GM23248 (cell line): ENCODE measurements at places on chromosomes 1 and 21.

DNA sequence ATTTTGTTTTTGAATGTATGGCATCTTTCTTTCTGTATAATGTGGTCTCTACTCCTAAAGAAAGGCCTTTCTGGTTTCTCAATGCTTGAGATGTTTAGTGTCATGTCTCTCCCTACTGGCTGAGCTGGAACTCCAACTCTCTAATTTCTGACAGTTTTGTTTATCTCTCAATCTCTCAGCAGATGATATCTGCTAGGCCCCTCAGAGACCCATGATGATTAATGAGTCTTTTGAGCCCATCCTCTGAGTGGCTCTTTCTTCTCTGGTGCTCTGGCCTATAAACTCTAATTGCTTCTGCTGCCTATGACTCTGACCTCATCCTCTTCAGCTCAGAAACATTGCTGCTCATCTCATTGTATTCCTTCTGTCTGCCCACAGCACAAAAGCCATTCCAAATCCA is 46.6 kb downstream of the CRB1 start:
- no peak for DNase-seq

- DNase-seq = peak; percentile 87
Measured at GRCh38 chr1:162772571-162773154, 17.8 kb upstream of the HSD17B7 start.

DNA sequence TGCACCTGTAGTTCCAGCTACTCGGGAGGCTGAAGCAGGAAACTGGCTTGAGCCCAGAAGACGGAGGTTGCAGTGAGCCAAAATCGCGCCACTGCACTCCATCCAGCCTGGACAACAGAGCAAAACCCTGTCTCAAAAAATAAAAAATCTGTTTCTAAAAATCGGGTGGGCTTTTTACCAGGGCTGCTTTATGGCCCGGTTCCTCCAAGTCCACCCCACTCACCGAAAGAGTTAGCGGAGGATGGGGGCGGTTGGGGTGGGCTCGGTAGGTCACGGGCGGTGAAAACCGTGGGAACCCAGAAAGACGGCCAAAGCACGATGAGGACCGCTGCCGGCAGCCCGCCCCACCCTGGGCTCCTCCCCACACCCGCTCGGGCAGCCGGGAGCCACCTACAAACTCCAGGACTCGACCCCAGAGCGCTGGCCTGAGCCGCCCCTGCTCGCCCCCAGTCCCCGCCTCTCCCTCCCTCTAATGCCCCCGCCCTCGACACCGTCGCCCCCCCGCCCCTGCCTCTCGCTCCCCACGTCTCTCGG is 846 bp upstream of the PER3 start:
- DNase-seq = peak; percentile 74

GRCh38 chr1:14604414-14604813 is 5.9 kb downstream of the KAZN start:
- no peak for DNase-seq

- DNase-seq = no peak
Measured at GRCh38 chr1:162011337-162012012, 12.2 kb downstream of the OLFML2B start.

DNA sequence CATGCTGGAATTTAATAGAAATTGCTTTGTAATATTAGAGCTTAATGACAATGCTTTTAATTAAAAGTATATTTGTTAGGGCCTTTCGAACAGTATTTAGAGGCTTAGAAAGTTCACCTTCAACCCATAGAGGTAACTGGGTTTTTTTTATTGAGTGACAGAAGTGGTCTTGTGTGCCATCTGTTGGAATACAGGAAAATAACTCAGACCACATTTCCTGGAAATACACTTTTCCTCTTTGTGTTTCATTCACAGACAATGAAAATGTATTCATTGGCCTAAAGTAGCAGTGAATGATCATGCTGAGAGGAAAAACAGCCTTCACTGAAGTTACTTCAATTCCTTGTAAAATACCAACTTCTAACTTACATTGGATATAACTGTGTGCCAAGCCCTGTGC is 83.6 kb upstream of the L1TD1 start:
- DNase-seq = no peak

DNA sequence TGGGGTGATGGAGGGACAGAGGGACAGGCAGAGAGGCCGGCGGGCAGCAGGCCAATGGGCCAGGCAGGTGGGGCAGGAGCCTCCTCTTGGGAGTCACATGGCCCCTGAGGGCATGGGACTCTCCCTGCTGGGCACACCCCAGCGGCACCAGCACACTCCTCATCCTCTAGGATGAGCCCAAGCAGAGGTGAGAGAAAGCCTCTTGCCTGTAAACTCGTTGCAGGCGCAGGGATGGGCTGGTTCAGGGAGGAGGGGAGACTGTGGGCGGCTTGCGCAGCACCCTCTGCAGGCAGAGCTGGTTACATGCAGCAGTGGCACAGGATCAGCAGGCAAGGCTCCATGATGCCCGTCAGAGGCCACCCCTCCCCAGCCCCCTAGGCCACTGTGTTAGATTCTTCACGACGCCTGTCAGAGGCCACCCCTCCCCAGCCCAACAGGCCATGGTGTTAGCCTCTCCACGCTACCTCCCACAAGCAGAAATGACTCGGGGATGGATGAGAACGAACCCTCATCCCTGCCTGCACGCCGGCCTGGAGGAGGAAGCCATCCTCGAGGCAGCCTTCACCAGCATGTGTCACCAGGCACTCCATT is 209.7 kb upstream of the VAMP3 start:
- DNase-seq = peak; percentile 21

DNA sequence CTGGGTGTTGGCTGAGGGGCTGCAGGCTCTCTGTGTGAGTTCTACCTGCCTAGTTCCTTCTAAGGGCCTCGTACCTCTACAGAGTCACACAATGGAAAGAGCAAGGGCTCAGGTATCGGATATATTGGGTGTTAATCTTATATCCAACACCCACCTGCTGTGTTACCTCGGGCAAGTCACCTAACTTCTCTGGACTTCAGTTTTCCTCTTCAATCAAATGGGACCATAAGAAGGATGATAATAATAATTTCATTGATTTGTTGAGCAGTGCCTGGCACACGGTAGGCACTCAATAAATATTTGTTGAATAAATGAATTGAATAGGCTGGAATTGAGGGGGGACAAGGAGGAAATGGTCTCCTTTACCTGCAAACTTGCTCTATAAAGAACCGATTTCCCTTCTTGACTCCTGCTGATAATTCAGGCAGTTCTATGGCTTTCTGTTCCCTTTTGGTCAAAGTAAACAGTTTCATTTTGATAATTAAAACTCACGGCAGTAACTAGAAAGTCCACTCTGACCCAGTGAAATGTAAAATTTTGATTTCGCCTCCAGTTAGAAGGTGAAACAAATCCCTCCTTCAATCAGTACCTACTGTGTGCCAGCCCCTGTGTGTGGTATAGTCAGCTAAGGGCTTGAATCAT is 16.5 kb upstream of the MAN1C1 start:
- DNase-seq = no peak

- peak; percentile 33 for DNase-seq
Measured at GRCh38 chr1:20742671-20743070, 10.2 kb upstream of the SH2D5 start.

DNA sequence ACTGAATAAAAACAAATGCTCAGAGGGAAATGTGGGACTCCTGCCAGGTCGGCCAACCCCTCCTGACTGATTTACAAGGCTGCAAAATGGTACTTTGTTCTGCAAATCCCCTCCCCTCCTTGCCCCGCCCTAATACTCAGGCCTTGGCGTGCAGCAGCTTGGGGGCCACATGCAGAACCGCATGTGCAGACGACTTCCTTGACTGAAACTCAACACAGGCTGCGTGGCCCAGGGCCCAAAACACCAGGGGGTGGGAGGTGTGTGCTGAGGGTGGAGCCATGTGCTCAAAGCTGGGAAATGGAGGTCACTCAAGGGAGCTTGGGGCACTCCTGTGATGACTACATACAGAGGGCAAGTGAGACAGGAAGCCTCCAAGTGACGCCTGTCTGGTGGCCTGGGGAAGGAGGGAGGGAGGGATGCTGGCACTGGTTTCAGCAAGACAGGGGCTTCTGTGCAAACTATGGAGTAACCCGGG is 87.2 kb downstream of the MRPL37 start:
- DNase-seq = peak; percentile 83

- no peak for DNase-seq
Measured at GRCh38 chr1:164704954-164705353, 146.0 kb downstream of the PBX1 start.
